Activated CD4-positive, alpha-beta memory T cell treated with anti-CD3 and anti-CD28 coated beads, Interleukin-2, amount 10 ng/mL, durations not matched to agents 7 days and 5 days (primary cell): ENCODE measurements at places on chromosomes 6 and 20.

- peaks cover 32% of the 10 kb centered on the region for H3K36me3 ChIP-seq
- no peak overlapping the region for H3K27ac ChIP-seq
- no peak for DNase-seq
- peaks cover 28% of the 10 kb centered on the region for H3K4me1 ChIP-seq
Measured at GRCh38 chr6:130127195-130127594, 95.6 kb downstream of the SAMD3 start.

- H3K4me1 ChIP-seq, result peaks cover 15% of the 10 kb centered on the region
- DNase-seq, result no peak
- no peak overlapping the region for H3K27ac ChIP-seq
- H3K4me3 ChIP-seq, result no peak overlapping the region
- H3K36me3 ChIP-seq, result peaks cover 63% of the 10 kb centered on the region
- H3K27me3 ChIP-seq, result no peaks in the 10 kb centered on the region
Measured at GRCh38 chr6:89853068-89853467, 23.4 kb downstream of the CASP8AP2 start.

DNA sequence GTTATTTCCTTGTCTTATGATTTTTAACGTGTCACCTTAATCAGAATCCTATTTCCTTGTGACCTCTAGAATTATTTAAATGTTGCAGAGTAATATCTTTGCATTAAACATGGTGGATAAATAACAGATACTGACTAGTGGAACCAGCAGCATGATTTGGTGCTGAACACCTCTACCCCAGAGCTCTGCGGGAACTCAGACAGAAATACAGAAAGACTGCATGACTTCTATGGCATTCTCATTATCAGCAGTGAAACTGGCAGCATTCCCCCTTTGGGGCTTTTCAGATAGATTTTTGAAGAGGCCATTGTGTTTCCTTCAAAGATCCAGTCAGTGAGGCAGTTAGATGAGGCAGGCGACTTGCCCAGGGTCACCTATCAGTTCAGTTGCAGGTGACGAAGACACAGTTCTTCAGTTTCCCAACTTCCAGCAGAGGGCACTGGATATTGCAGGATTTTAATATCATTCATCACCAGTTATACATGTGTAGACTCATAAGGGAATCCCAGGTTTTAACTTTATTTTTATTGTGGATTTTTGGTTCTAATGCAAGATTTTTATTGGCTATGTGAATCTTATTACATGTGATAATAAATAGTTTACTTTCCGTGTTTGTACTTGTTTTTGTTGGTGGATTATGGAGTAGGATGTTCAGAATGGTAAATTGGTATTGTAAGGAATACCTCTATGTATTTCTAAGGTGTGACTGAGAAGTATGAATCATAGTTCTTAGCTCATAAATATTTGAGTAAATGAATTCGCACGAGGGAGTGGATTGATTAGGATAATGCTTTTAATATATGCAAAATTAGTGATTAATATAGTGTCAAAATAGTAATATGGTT is 81.3 kb downstream of the AFDN start:
- no peak for DNase-seq
- H3K4me3 ChIP-seq, result no peak overlapping the region
- H3K27ac ChIP-seq, result no peak overlapping the region

GRCh38 chr6:74283532-74283931 is 587.5 kb downstream of the CD109 start:
- no peak overlapping the region for H3K4me3 ChIP-seq
- H3K27ac ChIP-seq, result no peak overlapping the region
- no peaks in the 10 kb centered on the region for H3K27me3 ChIP-seq
- H3K36me3 ChIP-seq, result no peaks in the 10 kb centered on the region

GRCh38 chr6:127119102-127120022 is 891 bp downstream of the RSPO3 start:
- peaks cover 25% of the 10 kb centered on the region for H3K4me1 ChIP-seq
- DNase-seq, result peak; percentile 17
- no peaks in the 10 kb centered on the region for H3K36me3 ChIP-seq
- peak overlapping the region; percentile 71 for H3K4me3 ChIP-seq
- H3K27ac ChIP-seq, result no peak overlapping the region

DNA sequence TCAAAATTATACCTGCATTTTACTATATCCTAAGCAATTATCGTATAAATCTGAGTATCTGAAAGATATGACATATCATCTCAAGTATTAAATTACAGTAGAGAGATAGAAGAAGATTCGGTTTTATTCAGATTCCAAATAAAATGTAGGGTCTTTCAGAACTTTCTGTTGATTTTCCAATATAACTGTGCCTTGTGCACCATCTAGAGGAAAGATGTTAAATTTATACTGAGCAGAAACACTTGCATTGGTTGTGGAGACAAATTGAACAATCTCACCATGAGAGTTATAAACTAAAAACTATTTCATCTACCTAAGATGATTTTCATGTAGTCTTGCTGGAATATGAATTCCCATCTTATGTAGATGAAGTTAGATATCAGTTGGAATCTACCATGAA is 26.8 kb upstream of the HSF2 start:
- H3K27me3 ChIP-seq, result peaks cover 18% of the 10 kb centered on the region
- H3K4me3 ChIP-seq, result no peak overlapping the region
- H3K4me1 ChIP-seq, result no peaks in the 10 kb centered on the region
- no peak for DNase-seq

GRCh38 chr6:148657048-148657447 is 89.8 kb upstream of the UST start:
- H3K27me3 ChIP-seq, result peaks cover 15% of the 10 kb centered on the region
- peaks cover 3% of the 10 kb centered on the region for H3K36me3 ChIP-seq
- H3K4me3 ChIP-seq, result no peak overlapping the region
- H3K4me1 ChIP-seq, result no peaks in the 10 kb centered on the region
- no peak for DNase-seq
